ENCODE measurements at places on chromosomes 7 and 10.
A peak's percentile ranks its signal among the peaks of the same experiment; 100 is the strongest.

GRCh38 chr7:50739744-50740435 lies 42.8 kb downstream of the GRB10 start:
- peak; percentile 68 for DNase-seq

GRCh38 chr10:97572214-97572989 lies at the start of gene ANKRD2:
TSS of gene ANKRD2 (plus strand) at chr10:97572779. CDS start at chr10:97572789, 10 bp downstream.
- DNase-seq, result peak; percentile 82

- no peak for DNase-seq
These were observed 49.9 kb downstream of the PWWP2B start for GRCh38 chr10:132446661-132447445.

GRCh38 chr10:103600956-103601569 lies 107.6 kb downstream of the NEURL1 start:
- no peak for DNase-seq

- no peak for DNase-seq
These were observed 135.9 kb downstream of the LRRC4 start for GRCh38 chr7:127895360-127895759.

DNA sequence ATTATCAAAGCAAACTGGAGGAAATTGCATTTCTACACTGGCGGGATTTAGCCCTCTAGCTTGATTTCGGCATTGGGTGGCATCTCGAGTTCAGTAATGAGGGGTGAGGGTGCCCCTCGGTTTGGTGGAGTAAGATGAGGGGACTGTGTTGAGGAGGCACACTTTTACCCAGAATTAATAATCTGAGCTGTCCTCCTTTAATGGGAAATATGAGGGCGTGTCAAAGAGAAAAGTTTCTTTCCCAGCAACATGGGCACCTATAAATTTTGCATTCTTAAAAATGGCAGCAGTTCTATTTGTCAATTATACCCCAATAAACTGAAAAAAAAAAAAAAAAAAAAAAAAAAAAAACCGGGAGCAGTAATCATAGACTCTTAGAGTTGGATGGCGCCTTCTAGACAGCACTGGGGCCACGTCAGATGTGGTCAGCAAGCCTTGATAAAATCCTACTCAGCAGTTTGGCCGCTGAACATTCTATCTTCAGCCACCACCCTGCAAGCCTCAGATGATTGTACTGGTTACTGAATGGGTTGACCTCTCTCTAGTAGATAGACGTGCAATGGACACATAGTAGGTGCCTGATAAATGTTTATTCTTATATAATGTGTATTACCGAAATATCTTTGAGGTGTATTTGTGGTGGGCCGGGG lies 931 bp downstream of the PAPSS2 start:
- no peak for DNase-seq

GRCh38 chr7:44673771-44674170 lies 67.3 kb downstream of the OGDH start:
- DNase-seq, result no peak

DNA sequence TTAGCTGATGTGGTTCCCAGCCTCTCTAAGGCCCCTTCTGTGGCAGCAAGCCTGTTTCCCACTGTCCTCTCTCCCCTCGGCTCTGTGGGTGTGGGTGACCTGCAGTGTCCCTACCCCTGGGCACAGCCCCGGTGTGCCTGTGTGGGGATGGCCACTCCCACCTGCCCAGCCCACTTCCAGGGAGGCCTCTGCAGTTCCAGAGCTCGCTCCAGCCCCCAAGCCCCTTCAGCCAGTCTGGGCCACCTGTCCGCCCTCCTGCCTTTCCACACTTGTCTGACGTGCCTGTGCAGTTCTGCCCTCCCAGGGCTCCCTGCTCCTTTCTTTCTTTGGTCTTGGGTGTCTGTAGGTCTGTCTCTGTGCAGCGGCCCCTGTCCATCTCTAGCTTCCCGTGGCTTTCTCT lies 127.0 kb upstream of the PPIF start:
- no peak for DNase-seq

GRCh38 chr7:139452958-139453672 lies 30.4 kb downstream of the KLRG2 start:
- no peak for DNase-seq

- no peak for DNase-seq
These were observed 3.5 kb downstream of the DGKB start for GRCh38 chr7:14899030-14899429.

DNA sequence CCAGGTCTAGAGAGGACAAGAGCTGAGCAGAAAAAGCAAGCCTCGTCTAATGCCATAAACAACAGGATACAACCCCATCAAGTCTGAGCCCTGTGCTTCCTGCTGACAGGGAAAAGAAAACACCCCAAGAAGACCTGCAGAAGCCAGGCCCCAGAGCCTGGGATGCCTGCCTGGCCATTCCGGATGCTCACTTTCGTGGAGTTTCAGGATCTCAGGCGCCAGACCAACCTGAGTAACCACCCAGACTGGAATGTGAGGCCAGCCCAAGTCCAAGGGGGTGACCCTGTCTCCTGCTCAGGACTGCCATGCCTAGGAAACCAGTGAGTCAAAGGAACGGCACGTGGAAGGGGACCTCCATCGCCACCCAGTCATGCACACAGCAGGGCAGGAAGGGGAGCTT lies 74.3 kb downstream of the PLXNA4 start:
- DNase-seq, result no peak

GRCh38 chr7:69773535-69774225 lies 175.4 kb downstream of the AUTS2 start:
- DNase-seq, result no peak

- no peak for DNase-seq
These were observed 259.8 kb upstream of the AOAH start for GRCh38 chr7:36984041-36984521.

- DNase-seq, result peak; percentile 34
These were observed 987 bp downstream of the INA start for GRCh38 chr10:103277713-103278536.

GRCh38 chr10:129491123-129491734 lies 24.2 kb downstream of the MGMT start:
- no peak for DNase-seq

GRCh38 chr10:121702351-121703320 lies 104.4 kb upstream of the FGFR2 start:
- no peak for DNase-seq

DNA sequence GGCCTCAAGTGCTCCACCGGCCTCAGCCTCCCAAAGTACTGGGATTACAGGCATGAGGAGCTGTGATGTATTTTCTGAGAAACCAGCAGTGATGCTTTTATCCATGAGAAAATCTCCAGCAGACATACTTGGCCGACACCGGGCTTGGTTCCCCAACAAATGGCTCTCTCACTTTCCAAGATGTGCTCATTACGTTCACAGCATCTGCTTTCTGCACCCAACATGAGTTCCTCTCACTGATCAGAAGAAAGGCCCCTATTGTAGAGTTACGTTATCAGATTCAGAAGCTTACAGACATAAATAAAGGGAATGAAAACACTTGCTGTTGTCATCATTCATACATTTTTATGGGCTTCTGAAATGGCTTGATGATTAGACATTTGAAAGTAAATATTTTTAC lies 95.0 kb downstream of the CALD1 start:
- no peak for DNase-seq

DNA sequence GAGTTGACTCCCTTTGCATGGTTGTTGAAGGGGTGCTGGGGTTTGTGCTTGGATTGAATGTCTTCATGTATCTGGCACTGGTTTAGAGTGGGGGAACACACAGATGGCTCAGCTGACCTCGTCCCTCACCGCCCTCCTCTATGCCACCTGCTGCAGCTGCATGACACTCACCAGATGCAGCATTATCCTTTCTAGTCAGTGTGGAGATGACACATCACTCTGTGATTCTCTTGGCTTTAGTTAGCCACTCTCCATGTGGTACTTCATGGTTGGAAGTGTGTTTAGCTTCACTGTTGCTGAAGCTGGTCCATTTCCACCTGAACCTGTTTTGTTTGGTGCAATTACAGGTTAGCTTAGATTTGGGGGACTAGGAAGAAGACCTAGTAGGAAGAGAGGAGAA lies 56.3 kb upstream of the BMPER start:
- DNase-seq, result no peak

- no peak for DNase-seq
These were observed 63.7 kb downstream of the LARP4B start for GRCh38 chr10:867807-868206.

GRCh38 chr10:12252882-12253546 lies 57.0 kb downstream of the CDC123 start:
- DNase-seq, result no peak

GRCh38 chr7:114929570-114929969 lies 7.7 kb downstream of the MDFIC start:
- DNase-seq, result no peak

GRCh38 chr10:74973741-74974392 lies 137.6 kb upstream of the SAMD8 start:
- no peak for DNase-seq

DNA sequence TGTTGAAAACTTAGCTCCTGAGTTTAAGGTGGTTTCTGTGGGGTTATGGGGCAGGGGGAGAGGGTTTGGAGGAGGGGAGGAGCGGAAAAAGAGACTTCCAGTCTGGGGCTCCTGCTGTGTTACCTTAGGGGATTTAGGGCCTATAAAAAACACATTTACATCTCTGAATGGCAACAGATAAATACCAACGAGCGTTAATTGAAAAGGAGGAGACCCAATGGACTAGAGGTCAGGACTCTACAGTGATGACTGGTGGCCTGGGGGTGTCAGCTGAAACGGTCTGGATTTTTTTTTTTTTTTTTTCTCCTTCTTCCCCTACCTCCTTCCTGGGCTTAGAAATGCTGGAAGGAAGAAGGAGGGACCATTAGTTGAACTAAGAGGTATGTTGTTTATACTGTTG lies 47.4 kb downstream of the AUTS2 start:
- DNase-seq, result no peak

DNA sequence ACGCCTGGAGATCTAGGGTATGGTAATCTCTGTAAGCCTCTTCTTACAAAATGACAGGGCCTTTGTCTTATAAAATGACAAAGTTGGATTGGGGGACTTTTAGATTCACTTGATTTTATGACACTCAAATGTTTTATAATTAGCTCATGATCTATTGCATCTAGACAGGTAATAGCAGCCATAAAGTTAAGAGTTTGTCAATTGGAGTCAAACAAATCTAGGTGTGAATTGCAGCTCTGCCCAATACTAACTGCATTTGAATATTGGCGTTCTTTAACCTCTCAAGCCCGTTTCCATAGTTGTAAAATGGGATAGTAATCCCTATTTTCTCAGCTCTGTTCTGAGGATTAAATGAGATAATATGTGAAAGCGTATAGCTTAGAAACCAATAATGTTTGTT lies 14.1 kb upstream of the MRC1 start:
- DNase-seq, result no peak

GRCh38 chr7:43569424-43569823 lies 13.5 kb upstream of the STK17A start:
- no peak for DNase-seq

DNA sequence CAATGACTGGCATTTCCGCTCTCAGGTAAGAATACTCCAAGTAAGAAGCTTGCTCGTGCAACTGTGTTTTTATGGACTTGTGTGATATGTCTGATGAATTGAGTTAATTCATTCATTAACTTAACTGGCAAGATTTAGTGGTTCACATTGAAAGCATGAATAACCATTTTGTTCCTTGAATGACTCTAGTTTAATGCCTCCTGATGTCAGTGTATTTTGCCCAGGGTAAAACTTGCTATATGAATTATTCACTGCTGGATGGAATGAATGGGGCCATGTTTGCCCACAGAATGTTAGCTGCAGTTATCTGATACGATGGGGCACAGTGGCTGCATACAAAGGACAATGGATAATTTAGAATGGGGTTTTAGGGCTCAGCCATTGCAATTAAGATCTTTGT lies 124.1 kb downstream of the ZNF365 start:
- DNase-seq, result no peak

DNA sequence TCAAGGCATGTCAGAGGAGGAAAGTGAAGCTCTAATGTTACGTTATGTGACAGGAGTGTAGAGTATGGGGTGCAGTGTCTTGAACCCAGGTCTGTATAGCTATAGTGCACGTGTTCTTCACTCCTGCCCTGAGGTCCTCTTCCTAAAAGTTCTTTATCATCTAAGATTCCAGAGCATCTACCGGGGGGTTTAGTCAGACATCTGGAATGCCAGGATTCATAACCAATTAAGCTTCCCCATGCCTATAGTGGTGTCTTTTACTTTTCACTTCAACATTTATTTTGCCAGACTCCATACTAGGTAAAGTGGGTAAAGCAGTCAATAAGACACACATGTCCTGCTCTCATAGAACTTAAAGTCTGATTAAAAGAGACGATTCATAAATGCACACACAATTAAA lies 22.4 kb downstream of the PPP1R3C start:
- DNase-seq, result no peak

GRCh38 chr7:83410989-83411591 lies 237.8 kb downstream of the SEMA3E start:
- peak; percentile 18 for DNase-seq

- no peak for DNase-seq
These were observed 15.9 kb upstream of the CD36 start for GRCh38 chr7:80622541-80622940.

DNA sequence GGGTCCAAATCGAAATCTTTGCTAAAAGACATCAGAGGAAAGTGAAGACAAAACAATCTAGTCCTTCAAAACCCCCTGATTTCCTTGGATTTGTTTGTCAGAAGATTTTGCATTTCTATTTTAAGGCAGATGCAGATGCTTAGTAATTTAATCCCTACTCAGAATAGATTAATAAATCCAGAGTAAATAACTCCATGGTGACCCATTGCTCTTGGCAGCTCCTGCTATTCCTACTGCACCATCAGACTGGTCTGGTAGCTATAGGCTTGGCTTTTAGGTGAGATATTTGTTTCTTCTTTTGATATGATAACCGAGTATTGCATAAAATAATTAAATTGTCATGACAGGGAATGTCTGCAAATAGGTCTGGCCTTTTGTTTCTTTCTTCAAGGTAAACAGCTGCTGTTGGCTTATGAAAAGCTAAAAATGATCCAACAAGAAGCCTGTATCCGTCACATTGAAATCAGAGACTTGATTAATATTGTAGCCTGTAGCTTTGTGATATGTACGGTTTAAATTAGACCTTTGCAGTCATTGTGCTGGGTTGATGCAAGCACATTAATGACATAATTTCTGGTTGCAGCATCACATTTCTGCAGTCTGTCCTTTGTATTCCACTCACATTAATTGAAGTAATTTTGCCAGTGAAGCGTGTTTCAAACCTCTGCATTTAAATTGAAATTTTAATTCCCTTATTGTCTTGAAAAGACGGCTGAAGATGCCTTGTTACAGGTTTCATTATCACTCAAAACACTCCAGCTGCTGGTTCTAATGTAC lies 40.7 kb downstream of the EXOC4 start:
- DNase-seq, result no peak

- no peak for DNase-seq
These were observed 59.6 kb upstream of the BICC1 start for GRCh38 chr10:58453105-58453504.

DNA sequence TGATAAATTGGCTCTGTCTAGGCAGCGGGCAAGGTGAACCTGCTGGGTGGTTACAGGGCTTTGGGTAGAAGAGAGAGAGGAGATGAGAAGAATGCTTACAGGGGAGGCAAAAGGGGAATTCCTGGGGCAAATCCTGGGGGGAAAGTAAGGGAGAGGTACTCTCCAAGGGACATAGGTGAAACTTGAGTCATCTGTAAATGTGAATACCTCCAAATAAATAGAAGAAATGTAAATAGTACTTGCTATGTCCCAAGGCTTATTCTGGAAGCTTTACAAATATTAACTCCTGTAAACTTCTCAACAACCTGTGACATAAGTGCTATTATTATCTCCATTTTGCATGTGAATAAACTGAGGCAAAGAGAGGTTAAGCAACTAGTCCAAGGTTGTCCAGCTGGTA lies 57.7 kb upstream of the CDK13 start:
- no peak for DNase-seq

- no peak for DNase-seq
These were observed 362.7 kb upstream of the COBL start for GRCh38 chr7:51679358-51679757.

Measured in head of caudate nucleus (tissue), 42 donors.